ENCODE measurements at places on chromosomes 7 and 10. TPM values are rescaled to one million over a fixed set of nuclear protein-coding genes. Genes with fewer than 3 reads are reported as not detected.

The STK31 gene
- total RNA-seq = not detected

The TMEM213 gene
- not detected for total RNA-seq

The PAX4 gene
- not detected for total RNA-seq

The TRIM50 gene
- total RNA-seq = not detected

The CLEC2L gene
- total RNA-seq = not detected

The NKX1-2 gene
- total RNA-seq = not detected

The SLC18A2 gene
- total RNA-seq = not detected

The ACTL6B gene
- not detected for total RNA-seq

The ACTR3C gene
- total RNA-seq = 1.5 TPM

The PRPS1L1 gene
- not detected for total RNA-seq

The PMS2 gene
- 17.9 TPM for total RNA-seq

The AFAP1L2 gene
- total RNA-seq = 0.22 TPM

The OR6V1 gene
- not detected for total RNA-seq

The GPR37 gene
- total RNA-seq = 1.5 TPM

The LRIT1 gene
- not detected for total RNA-seq

The POLR3A gene
- total RNA-seq = 21.1 TPM

The ADAM12 gene
- total RNA-seq = 40.8 TPM

The TMEM270 gene
- total RNA-seq = not detected

The EPHB4 gene
- total RNA-seq = 37.1 TPM

The CFAP46 gene
- 0.87 TPM for total RNA-seq

The SORBS1 gene
- total RNA-seq = 0.75 TPM

The RELN gene
- 14.9 TPM for total RNA-seq

The ADAM8 gene
- total RNA-seq = 11.0 TPM

The MRM2 gene
- 14.6 TPM for total RNA-seq

The FBXL15 gene
- total RNA-seq = 6.5 TPM

The GET4 gene
- total RNA-seq = 34.0 TPM

The VSIR gene
- 10.1 TPM for total RNA-seq

The PHYHIPL gene
- total RNA-seq = not detected

The PAPOLB gene
- 0.12 TPM for total RNA-seq

The SPDYE16 gene
- total RNA-seq = 0.12 TPM

The ANKRD30A gene
- total RNA-seq = not detected

The PNLIPRP1 gene
- not detected for total RNA-seq

The NDUFB8 gene
- 101 TPM for total RNA-seq

The GIMAP5 gene
- under 0.01 TPM for total RNA-seq

The HYAL4 gene
- not detected for total RNA-seq

The BTAF1 gene
- 64.1 TPM for total RNA-seq

The VAX1 gene
- total RNA-seq = not detected

The H2AZ2 gene
- 326 TPM for total RNA-seq

The ERVW-1 gene
- total RNA-seq = not detected

The CCL26 gene
- 1.7 TPM for total RNA-seq

The AP5Z1 gene
- 34.8 TPM for total RNA-seq

The TCF7L2 gene
- total RNA-seq = 2.8 TPM

The FBXL13 gene
- 1.2 TPM for total RNA-seq

The LIPM gene
- total RNA-seq = not detected

The DKK1 gene
- total RNA-seq = 421 TPM
